ENCODE measurements at places on chromosomes 12 and 14.
A peak's percentile ranks its signal among the peaks of the same experiment; 100 is the strongest.

GRCh38 chr14:74735125-74735524, 22.2 kb downstream of the FCF1 start:
- DNase-seq: no peak

GRCh38 chr14:57495416-57495815, 1.8 kb upstream of the CCDC198 start:
- DNase-seq: no peak

- no peak for DNase-seq
Measured at GRCh38 chr12:6747216-6747615, 5.7 kb downstream of the MLF2 start.

DNA sequence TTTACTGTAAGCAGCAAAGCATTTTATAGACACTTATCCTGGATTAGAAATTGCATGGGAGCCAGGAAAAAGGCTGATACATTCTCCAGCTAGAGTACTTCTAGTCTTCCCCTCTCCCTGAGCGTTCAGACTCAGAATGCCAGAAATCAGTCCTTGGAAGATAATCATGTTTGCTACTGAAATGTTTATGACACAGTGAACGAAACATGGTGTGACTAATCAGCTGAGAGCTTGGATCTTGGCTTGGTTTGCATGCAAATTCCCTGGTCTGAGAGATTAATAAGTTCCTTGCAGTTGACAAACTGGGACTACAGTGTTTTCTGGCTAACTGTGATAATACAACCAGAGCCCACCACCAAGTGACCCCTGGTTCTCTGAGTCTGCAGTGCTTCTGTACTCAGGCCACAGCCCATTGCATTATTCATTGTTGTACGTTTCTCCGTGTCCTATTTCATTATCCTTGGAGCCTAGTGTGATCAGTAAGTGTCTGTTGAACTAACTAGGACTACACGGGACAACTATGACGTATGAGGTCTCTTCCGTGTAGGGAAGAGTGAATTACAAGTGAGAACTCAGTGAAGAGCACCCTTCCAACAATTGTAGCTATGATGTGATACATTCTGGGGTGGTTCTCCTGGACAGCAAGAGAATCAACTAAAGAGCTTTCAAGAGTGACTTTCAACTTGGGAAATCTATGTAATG, 34.6 kb upstream of the EVL start:
- no peak for DNase-seq

- DNase-seq: no peak
Measured at GRCh38 chr12:59620326-59620725, 24.5 kb downstream of the SLC16A7 start.

DNA sequence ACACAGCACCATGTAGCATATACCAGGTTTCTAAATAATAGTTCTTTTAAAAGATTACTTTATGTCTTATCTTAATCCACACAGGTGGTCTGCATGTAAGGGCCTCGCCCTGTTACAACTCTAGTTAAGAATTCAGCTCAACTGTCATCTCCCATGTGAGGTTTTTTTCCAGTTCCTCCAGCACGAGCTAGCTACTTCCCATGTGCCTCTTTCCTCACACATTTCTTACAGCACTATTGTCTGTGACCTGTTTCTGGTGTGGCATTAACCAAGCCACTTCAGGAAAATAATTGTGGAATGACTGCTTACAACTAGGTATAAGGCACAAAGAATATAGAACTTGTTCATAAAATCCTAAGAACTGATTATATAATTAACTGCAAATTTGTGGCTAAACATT, 65.5 kb downstream of the SH2B3 start:
- DNase-seq: no peak

DNA sequence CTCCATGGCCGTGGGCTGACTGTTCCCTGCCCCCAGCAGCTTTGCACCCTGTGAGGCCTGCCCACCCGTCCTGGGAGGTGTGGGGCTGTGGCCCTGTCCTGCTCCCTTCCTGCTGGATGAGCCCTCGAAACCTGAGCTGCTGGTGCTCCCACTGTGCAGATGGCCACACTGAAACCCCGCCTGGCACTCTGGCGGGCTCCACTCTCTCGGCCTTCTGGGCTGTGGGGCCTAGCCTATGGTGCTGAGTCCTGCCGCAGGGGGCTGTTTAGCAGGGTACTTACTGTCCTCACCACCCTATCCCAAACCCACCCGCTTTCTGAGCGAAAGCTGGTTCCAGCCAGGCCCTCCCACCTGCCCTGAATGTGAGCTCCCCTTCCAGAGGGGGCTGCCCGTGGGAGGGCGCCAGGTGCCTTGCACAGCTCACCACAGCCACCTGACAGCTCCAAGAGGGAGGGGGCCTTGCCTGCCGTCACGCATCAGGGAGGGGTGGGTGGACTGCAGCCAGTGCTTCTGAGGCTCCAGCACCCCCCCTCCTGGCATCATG, 7.3 kb downstream of the SLC25A47 start:
- no peak for DNase-seq

- no peak for DNase-seq
Measured at GRCh38 chr12:8603856-8604255, 8.8 kb downstream of the AICDA start.

GRCh38 chr12:32302218-32303173, 96.9 kb upstream of the FGD4 start:
- no peak for DNase-seq

DNA sequence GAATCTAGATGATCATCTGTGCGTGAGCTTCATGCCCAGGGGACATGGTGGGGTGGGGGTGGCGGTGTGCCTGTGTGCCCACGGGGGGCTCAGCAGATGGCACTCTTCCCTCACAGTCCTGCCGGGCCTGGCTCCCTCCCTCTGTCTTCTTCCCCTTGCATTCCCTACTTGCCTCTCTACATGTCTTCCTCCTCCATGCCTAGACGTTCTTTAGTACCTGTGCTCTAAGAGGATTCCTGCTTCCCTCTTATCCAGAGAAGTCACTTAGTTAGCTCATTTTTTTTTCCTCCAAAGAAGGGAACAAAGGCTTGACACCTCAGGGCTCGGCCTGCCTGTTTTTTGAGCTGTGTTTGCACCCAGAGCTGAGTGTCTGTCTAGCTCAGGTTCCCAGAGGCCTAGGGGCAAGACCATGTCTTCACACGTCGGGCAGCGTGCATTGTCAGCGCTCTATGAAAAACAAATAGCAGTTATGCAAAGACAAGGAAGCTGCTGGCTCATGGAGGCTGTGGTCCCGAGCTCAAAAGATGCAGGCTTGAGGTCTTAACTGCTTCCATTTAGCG, 48.8 kb downstream of the NINJ2 start:
- no peak for DNase-seq

GRCh38 chr12:46318037-46318436, 49.2 kb upstream of the SLC38A1 start:
- no peak for DNase-seq

DNA sequence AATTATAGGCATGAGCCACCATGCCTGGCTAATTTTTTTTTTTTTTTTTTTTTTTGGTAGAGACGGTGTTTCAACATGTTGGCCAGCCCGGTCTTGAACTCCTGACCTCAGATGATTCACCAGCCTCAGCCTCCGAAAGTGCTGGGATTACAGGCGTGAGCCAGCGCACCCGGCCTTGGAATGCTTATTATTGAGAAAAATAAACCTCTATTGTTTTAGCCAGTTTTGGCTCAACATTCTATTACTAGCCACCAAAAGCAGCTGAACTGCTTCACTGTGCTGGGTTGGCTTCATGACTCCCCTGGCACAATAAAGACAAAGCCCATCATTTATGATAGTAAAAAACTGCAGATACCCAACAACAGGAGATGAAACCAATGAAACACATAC, 93.5 kb upstream of the CEP83 start:
- no peak for DNase-seq

DNA sequence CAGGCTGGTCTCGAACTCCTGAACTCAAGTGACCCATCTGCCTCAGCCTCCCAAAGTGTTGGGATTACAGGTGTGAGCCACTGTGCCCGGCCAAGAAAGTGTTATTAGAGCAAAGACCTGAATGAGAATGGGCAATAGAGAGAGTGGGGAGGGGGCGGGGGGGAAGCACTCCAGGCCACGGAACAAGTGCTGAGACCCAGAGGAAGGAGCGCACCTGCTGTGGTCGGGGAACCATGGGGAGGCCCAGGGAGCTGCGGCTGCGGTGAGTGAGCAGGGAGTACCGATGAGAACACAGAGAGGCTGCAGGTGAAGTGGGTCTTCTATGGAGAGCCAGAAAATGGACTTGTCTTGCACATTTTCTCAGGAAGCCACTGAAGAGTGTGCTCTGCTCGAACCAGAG, 10.8 kb downstream of the SMIM41 start:
- peak; percentile 24 for DNase-seq

DNA sequence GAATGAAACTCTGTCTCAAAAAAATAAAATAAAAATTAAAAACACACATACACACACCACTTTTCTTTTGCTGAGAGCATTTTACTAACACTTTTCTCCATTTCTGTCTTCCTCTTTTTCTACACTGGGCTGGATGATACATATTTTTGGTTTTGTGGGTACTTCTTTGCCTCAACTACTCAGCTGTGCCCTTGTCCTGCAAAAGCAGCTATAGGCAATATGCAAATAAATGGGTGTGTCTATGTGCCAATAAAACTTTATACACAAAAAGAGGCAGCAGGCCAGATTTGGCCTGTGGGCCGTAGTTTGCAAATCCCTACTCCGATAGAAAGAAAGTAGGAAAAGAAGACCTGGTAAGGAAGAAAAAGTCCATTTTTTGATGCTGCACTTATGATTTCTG, 6.5 kb downstream of the CLMN start:
- no peak for DNase-seq

GRCh38 chr14:91292491-91292890, 48.0 kb upstream of the GPR68 start:
- DNase-seq: no peak

DNA sequence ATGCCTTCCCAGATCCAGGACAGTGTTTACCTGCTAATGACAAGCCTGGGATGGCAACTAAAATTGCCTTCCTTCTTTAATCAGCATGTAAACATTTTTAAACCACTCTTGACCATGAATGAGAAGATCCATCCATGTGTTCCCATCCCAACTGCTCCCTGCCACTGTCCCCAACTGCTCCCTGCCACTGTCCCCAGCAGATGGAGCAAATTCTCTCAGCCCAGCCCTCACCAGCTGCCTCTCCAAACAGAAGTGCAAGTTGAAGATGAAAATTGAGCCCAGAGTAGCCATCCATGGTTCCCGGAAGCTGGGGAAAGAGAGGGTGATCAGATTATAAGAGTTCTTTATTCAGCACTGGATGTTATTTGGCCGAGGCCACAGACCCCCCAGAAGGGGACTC, 133.1 kb downstream of the SLC15A4 start:
- peak; percentile 61 for DNase-seq

DNA sequence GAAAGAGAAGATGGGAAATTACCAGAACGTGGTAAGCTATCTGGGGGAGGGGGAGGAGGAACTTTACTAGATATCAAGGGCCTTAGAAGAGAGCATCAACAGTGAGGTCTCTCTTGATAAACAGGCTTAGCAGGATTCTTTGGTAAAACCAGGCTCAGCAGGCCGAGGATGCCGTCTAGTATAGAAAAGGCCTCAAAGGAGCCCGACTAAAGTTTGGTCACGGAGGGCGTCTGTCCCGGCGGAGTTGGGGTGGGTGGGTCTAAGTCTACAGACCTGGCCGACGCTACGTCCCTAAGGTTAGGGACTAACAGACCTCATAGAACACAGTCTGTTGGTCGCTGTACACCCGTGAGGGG, 538 bp upstream of the TIGAR start:
- DNase-seq: peak; percentile 32

DNA sequence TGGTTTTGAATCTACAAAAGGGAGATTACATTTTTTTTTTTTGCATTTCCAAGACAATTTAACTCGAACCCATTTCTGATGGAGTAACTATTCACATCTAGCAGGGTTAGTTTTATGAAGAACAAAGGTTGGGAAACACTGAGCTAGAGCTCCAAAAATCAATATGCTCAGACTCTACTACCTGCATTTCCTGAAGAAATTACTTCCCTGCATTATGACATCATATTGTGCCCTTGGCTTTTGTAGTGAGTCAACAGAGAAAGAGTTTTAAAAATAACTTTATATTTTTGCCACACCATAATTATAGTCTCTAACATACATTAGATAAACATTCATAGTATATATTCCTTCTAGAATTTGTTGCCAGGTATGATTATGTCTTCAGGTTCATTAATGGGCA, 14.8 kb downstream of the GRIP1 start:
- DNase-seq: no peak

DNA sequence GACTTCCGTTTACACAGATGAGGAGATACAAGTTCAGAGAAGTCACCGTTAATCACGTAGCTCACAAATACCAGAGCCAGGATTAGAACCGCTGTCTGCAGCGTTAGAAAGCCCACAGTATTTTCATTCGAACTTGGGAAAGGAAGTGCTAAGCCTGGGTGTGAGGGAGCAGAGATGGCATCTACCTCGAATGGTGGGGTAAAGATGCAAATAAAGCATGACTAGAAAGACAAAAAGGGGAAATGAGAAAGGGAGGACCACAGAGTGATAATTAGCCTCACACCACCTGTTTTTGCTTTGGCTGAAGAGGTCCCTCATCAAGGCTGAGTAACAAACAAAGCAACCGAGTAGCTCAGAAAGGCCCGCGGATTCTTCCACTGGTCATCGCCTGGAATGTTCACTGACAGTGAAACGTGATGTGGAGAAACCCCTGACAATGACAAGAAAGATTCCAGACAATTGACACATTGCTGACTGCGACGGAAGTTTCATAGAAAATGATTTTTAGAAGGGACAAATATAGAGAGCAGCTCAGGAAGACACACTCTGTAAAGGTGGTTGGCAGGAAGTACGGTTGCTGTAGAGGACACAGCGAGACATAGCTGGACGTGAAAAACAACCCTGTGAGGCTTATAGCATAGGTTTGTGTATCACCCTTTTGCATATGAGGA, 31.5 kb upstream of the BHLHE41 start:
- no peak for DNase-seq

DNA sequence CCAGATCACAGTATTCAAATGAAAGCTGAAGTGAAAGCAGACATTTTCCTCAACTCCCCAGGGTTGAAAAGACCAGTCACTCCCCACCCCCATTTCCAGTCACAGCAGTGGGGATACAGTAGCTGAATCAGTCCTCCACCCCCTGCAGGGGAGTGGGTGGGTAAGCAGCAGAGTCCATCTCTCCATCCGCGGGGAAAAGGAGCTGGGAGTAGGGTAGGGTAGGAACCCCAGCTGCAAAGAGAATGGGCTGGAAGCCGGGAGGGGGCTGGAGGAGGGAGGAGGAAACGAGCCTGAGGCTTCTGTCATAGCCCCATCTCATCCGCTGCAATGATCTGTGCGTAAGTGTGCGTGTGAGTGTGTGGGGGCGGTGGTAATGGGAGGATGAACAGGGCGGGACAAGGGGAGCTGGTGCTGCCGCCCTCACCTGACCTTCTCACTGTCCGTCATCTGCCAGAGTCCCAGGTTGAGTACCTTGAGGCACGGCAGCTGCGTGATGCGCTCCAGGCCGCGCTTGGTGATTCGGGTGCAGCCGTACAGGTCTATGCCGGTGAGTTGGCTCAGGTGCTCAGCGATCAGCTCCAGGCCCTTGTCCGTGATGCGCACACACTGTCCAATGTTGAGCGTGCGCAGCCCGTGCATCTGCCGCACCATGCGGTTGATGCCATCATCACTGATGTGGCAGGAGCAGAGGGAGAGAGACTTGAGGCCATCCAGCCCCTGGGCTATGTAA, 1.8 kb downstream of the FBXL14 start:
- DNase-seq: peak; percentile 74

GRCh38 chr12:100329800-100330199, 27.1 kb upstream of the SLC17A8 start:
- DNase-seq: no peak
